Activated CD4-positive, CD25-positive, alpha-beta regulatory T cell (primary cell): ENCODE measurements at places on chromosomes 7 and 10.

GRCh38 chr7:91847231-91847630 lies 33.3 kb downstream of the MTERF1 start:
- DNase-seq = no peak

- DNase-seq = no peak
Observed at GRCh38 chr10:36141856-36142560, 499.9 kb upstream of the FZD8 start.

- DNase-seq = no peak
Observed at GRCh38 chr7:104040666-104041065, 51.2 kb upstream of the RELN start.

GRCh38 chr10:113506476-113506875 lies 46.4 kb upstream of the HABP2 start:
- DNase-seq = no peak

DNA sequence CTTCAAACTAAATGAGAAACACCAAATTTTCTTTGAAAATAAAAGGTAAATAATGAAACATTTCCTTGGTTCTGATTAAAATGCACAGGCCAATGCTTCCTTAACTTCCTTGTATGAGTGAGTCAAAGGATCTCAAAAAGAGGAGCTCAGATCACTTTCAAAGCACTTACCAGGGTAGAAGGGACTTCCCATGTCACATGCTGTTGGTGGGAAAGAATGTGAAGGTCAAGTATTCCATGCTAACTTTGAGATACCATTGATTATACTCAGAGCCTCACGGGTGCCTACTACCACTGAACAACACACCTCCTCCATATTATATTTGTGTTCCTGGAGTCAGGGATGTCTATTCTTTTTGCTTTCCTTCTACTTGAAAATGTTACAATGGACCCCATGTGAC lies 233.5 kb upstream of the KIAA1217 start:
- no peak for DNase-seq

- no peak for DNase-seq
Observed at GRCh38 chr10:103941801-103942200, 23.8 kb upstream of the STN1 start.
